ENCODE measurements at places on chromosomes 1 and 21.

- no peak for DNase-seq
These were observed 27.6 kb upstream of the CLDN14 start for GRCh38 chr21:36507397-36508018.

GRCh38 chr1:203028067-203028783, 1.9 kb downstream of the PPFIA4 start:
- no peak for DNase-seq

DNA sequence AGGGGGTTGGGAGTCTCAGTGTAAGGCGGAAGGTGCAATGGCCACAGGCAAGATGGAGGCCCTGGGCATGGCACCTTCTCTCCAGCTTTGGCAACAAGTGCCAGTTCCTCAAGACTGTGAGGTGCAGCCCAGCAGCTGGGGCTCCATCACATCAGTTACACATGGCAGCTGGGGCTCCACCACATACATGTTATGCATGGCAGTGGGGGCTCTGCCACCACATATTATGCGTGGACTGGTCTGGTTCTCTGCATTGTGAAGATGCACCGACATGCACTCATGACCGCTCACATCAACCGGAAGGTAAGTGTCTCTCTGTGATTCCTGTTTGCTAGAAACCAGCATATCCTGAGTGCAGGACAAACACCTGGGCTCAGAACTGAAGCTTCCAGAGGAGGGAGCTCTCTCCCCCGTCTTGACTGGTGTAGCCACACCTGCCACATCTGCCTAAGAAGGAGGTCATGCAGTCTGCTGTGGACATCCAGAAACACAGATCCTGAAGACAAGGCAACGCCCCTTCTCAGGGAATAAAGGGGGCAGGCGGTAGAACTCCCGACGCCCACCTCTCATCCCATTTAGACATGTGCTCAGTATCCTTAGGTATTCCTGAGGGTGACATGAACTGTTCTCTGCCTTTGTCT, 104.1 kb upstream of the TMPRSS2 start:
- no peak for DNase-seq

- DNase-seq, result no peak
These were observed 5.7 kb downstream of the ZC3H12A start for GRCh38 chr1:37480125-37480466.

GRCh38 chr1:92356956-92357355, 58.1 kb downstream of the RPAP2 start:
- DNase-seq, result no peak

DNA sequence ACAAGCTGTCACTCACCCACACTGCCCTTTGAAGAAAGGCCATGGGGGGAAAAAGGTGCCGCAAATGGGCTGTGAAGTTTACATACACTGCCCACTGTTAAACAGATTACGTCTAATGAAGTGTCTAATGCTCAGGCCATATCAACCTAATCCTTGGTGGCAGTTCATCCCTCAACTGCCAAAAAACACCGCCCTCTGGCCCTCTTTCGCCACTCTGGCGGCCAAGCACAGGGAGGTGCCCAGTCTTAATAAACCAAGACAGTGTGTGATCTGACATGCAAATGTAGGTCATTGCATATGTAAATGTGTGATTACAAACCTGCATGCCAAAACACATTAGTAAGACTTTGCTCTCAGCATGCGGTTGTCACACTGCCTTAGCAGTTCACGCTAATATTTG, 89.5 kb downstream of the NEK7 start:
- no peak for DNase-seq

DNA sequence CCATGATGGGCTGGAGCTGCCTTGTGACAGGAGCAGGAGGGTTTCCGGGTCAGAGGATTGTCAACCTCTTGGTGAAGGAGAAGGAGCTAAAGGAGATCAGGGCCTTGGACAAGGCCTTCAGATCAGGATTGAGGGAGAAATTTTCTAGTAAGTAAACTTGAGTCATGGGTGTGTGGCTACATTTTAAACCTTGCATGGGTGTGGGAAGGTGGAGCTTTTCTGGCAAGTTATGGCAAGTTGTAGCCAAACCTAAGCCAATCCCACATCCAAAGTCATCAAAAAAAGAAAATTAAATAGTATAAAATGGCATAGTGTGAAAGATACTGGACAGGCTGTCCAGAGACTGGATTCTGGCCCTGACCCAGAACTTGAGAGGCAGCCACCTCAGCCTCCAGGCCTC, 39.8 kb upstream of the HSD3B1 start:
- DNase-seq, result no peak

- no peak for DNase-seq
These were observed 165.1 kb downstream of the DAB1 start for GRCh38 chr1:57258557-57259325.

- no peak for DNase-seq
These were observed 10.1 kb downstream of the FTCD start for GRCh38 chr21:46145159-46145839.

DNA sequence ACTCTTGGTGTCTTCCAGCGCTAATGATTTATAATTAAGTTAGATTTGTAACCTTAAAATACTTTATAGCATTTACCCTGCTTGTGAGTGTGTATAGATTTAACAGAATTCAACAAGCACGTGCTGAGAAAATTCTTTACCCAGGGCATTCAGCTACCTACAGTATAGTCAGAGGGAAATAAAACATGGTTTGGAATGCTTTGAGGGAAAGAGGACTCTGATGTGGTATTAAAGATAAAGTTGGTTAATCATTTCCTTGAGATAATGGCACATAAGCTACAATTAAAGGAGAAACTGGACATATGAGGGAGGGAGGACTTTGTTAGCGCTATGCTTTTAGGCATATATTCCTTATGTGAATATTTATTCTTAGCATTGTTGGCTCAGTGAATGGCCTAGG, 26.4 kb upstream of the IL12RB2 start:
- DNase-seq, result no peak

- DNase-seq, result no peak
These were observed 486.3 kb downstream of the TTLL7 start for GRCh38 chr1:83512373-83513193.

GRCh38 chr1:8523666-8524206, 205.8 kb downstream of the SLC45A1 start:
- DNase-seq, result no peak

DNA sequence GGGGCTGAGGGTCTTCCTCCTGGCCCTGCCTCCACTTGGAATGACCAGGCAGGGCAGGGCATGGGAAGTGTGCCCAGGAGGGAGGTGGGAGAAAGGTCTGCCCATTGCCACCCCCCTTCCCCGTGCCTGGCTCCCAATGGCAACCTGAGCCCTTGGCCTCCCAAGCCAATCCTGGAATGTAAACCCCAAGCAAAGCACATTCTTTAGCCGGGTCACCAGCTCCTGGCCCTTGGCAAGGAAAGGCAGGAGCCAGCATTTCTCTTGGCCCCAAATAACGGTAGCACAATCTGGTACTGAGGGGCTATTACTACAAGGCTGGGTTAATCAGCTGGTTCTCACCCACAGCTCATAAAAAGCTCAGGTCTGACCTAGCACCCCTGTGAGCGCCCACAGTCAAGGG, 6.9 kb upstream of the NUAK2 start:
- DNase-seq, result no peak

DNA sequence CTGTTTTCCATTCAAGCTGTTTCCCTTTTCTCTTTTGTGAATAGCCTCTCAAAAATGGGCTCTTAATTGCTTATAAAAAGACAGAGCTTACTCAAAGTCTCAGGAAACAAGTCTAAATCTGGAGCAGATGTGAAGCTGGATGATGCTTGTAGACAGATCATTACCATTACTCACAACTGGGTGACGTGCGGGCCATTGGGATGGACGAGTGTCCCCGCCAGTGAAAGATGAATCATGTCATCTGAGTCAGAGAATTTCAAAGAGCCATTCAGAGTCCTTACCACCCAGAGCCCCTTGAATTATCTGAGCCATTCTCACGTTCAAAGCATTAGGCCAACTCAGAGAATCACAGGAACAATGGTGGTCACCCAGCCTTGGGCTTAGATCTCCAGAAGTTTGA, 134.6 kb downstream of the HUNK start:
- no peak for DNase-seq

GRCh38 chr1:5907386-5907785, 84.8 kb downstream of the NPHP4 start:
- no peak for DNase-seq

DNA sequence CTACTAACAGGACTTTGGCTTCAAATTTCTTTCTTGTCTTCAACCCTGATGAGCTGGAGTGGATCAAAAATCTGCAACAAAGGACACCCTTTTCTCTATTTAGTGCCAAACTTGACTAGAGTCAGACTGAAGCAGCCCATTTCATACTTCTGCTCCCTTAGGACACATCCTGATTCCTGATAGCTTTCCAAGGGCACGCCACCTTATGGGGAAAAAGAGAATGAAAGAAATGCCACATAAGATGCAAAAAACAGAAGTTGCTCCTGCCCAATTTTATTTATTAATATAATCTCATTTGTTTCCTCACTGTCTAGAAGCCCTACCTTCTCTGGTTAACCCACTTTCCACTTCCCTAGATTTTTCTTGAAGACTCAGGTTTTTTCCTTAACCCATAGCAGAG, 72.7 kb upstream of the NBPF4 start:
- DNase-seq, result no peak

GRCh38 chr1:145892486-145893087, 6.9 kb upstream of the ANKRD35 start:
- DNase-seq, result no peak

GRCh38 chr1:53560581-53561502, 101.6 kb downstream of the DMRTB1 start:
- DNase-seq, result no peak

- DNase-seq, result no peak
These were observed 22.6 kb downstream of the MTF1 start for GRCh38 chr1:37836788-37837187.

DNA sequence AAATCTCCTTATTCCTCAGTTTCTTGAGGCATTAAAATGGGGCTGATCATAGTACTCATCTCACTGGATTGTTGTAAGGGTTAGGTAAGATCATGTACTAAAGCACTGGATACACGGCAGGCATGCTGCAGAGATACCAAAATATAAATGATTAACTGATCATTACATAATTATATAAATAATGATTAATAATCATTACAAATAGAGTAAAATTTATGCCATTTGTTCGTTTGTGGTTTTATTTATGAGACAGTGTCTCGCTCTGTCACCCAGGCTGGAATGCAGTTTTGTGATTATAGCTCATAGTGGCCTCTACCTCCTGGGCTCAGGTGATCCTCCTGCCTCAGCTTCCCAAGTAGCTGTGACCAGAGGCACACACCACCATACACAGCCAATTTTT, 140.7 kb downstream of the HHAT start:
- DNase-seq, result no peak

DNA sequence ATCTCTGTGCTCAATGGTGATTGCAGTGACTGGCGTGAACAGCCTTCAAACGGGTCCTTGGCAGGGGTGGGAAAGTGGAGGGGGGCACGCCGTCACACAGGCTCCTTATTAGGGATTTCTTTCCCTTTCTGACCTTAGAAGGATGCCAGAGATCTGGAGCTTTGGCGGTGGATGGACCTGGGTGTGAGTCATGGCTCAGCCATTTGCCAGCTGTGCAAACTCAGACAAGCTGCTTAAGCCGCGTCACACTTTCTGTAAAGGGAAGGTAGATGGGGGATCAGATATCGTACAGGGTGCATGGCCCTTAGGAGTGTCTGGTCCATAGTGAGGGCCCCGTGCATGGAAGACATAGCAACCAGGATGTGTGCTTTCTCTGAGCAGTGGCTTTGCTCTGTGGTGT, 48.3 kb upstream of the C1orf174 start:
- DNase-seq, result no peak

DNA sequence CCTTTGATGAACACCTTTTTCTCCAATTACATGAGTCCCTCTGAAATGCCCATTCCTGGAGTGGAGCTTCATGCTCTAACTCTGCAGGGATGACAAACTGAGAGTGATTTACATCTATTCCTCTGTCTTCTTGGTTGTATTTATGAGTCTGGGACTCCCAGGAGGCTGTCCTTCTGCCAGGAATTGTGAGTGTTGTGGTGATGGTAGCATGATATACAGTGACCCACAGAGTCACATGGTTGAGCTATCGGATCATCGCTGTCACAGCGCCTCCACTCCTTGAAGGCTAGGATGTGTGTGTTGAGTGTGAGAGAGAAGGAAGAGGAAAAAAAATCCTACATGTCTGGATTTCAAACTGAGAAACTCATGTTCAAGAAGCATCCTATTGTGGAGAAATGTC, 163.4 kb upstream of the CACNA1E start:
- DNase-seq, result no peak

GRCh38 chr1:152954436-152954835, 7.4 kb downstream of the SPRR5 start:
- no peak for DNase-seq

DNA sequence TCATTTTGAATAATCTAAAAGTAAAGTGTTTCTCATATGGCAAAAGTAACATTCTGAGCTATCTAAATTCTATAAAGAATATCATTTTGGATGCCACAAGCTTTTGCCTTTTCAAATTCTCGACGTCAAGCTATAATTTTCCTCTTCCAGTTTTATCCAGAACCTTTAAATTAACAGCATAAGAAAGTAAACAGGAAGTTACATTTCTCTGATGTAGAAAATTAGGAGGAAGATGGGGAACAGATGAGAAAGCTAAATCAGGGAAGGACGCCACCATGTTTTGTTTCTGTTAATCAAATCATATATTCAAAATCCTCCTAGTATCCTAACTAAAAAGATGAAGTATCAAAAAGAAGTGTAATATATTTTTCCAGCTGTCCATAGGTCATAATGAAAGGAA, 8.8 kb upstream of the CAMSAP2 start:
- no peak for DNase-seq

GRCh38 chr1:111392042-111392441, 35.5 kb downstream of the OVGP1 start:
- no peak for DNase-seq

DNA sequence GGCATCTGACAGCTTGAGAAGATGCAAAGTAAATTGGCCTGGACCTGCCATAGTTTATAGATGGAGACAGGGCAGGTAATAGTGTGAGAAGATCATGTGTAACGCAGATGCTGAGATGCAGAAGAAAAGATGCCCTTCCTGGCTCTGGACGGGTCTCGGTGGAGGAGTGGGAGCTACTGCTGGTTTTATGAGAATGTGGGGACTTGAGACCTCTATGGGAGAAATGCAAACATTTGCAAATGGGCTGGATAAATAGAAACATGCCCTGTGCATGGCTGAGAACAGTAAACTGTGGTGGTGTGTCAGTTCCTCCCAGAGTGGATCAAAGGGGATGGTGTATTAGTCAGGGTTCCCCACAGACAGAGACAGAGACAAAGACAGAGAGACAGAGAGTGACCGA, 21.9 kb downstream of the UBASH3A start:
- no peak for DNase-seq

DNA sequence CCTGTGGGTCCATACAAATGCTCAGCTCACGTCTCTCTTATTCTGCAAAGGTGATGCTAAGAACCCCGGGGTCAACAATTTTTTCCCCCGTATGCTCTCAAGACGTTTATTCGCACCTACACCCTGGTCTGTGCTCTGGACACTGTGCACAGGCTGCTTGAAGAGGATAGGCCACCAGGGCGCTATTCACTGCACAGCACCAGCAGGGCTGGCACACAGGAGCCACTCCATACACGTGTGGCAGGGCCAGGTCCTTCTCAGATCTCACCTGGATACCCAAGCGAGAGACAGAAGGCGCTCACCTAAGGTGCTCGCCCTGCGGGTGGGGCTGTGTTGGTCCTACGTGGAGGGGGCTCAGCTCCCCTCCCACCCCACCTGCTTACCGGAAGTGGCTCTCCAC, 16.7 kb downstream of the TMEM63A start:
- no peak for DNase-seq
